ENCODE measurements at places on chromosomes 3 and 15.

DNA sequence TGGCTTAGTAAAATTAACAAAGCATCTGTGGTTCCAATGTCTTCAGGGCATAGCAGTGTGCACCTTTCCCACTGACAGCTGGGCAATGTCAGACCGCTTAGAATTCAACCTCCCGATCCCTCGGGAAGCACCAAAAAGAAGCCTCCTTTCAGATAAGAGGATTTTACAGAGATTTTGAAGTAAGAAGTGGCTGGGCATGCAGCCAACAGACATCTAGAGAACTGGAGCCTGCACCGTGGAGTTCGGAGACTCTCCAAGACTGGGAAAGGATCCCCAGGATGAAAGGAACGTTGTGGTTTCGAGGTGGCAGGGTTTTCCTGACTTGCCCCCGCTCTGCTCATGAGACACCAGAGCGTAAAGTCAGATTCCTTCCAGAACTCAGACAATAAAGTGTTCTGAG lies 5.3 kb downstream of the FAM174B start:
- DNase-seq = no peak

DNA sequence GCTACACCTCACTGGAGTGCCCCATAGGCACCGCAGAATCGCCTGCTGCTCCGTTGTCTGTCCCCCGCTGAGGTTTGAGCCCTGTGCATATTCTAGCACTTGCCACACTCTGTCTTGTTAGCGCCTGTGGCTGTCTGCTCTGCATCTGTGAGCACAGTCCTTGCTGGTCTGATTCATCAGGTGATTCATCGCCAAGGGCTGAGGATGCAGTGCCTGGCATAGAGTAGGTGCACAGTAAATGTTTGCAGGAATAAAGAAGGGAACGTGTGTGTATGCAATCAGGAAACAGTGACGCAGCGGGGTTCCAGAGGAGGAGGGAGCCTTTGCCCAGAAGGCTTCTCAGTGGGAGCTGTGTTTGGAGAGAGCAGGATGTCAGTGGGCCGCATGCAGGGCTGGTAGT lies 124.0 kb upstream of the PLXNA1 start:
- peak; percentile 48 for DNase-seq

- no peak for DNase-seq
These were observed 7.5 kb downstream of the OXTR start for GRCh38 chr3:8761866-8762265.

DNA sequence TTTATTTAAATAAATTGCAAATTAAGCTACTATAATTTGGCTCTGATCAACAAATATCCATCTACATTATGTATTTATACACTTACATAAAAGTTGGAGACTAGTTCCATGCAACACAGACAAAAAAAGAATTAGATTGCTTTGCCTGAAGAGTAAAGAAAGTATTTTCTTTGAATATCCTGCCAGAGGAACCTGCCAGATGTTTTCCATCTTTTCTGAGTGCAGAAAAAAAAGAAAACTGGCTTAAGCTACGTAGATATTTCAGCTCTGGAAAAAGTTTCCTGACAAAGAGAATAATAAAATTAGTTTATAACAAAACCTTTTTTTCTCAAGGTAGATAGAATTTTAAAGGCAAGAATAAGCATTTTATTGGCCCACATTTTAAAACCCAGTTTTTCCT lies 607.5 kb upstream of the NAALADL2 start:
- DNase-seq = no peak

DNA sequence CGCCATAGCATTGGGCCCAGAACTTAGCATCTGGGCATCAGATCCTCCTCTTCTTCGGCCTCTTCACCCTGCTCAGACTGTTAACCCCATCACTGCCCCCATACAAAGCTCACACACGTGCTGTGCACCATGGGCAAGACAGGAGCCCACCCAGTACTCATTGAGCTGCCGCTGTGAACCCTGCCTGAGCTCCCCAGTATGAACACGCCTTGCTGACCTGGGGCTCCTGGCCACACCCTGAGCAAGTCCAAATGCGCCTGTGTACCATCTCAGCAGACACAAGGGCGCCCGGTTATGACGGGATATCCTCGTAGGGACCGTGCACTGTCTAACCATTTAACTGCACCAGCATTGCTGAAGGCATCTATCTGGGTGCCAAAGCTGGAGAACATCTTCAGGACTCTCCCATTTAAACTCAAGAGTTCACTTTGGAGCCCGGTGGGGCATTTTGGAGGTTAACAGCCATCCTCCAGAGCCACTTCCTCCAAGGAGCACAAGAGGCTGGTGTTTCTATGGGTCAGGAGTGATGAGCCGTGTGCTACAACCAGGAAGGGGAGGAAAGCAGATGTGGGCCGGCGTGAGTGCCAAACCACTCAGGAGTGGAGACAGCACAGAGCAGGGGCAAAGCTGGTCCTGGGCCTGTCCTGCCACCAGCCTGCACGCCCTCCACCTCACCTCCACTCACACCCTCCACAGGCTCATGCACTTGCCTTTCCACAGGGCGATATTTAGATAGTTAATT lies 12.1 kb downstream of the PRR23E start:
- DNase-seq = no peak

DNA sequence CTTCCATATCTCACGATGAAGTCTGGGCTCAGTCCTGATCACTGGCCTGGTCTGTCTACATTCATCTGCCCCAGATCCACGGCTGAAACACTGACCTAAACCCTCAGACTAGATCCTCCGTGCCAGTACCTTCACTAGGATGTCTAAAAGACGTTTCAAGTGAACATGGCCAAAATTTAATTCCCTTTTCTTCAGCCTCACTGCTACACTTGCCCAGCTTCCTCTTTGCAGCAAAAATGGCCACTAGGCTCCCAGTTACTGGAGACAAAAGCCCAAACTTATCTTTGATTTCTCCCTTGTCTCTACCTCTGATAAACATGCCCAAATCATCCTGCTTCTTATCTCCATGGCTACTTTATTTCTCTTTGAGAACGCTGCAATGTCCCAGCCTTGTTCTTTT lies 1.7 kb downstream of the RASSF1 start:
- no peak for DNase-seq

DNA sequence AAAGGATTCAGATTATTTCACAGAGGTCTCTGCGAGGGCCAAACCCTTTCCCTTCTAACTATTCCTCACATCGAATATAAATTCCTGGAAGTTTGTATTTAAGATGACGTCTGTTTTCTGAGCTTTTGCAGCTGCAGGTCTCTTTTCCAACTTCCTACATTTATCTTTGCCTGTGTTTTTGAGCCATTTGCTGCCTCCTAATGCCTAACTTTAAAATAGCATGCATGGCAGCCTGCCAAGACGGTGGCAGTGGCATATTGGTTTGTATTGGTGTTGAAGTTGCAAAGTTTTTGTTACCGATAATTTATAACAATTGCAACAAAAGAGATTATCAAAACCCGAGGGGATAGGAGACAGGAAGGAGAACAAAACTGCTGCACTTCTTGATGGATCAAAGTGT lies 187.1 kb upstream of the DNAJC19 start:
- DNase-seq = no peak

- no peak for DNase-seq
These were observed 46.4 kb downstream of the TIPARP start for GRCh38 chr3:156720826-156721225.

GRCh38 chr3:113039546-113039945 lies 48.8 kb downstream of the GTPBP8 start:
- no peak for DNase-seq

- DNase-seq = no peak
These were observed 20.8 kb downstream of the STAG1 start for GRCh38 chr3:136731274-136731884.

DNA sequence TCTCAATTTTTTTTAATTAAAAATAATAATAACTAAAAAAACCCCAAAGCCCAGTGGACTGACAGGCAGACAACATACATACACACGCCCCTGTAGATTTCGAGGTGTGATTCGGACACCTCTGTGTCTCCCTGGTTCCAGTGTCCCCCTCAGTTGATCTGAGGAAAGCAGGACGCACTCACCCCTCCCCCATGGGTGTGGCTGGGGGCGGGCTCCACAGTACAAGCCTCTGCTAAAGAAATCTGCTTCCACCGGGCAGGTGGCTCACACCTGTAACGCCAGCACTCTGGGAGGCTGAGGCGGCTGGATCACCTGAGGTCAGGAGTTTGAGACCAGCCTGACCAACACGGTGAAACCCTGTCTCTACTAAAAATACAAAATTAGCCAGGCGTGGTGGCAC lies 33.8 kb upstream of the BLM start:
- DNase-seq = no peak

- DNase-seq = no peak
These were observed 63.7 kb downstream of the CORO2B start for GRCh38 chr15:68642491-68642845.

DNA sequence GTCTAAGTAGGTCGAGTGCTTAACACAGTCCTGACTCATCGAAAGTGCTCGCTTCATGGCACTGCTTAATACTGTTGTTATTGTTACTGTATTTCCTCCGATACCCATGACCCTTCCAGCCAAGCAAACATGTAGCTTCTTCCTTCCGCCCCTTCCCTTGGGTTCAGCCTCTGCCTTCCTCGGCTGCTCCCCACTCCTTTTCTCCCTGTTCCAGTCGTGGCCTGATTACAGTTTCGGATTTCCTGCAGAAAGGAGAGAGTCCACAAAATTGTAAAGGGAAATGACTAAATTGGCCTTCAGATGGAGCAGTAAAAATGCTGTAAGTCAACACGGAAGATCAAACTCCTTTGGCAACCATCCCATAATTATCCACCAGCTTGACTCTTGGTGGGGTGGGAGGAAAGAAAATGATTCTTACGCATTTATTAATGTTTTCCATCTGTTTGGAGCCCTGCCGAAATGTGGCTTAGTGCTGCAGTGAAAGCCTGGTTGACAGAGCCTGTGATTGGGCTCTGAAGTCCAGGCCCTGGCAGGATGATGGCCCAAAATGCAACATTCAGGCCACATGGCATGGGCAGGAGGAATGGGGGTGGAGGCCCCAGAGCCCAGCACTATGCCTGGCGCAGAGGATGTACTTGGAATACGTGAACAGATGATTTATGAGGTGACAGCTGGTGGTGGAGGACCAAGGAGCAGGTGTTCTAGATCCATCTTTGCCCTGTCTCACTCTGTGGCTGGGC lies 37.6 kb downstream of the FAM3D start:
- DNase-seq = no peak

GRCh38 chr3:38552364-38552763 lies 56.2 kb downstream of the EXOG start:
- no peak for DNase-seq

GRCh38 chr3:32817558-32818228 lies at the start of gene TRIM71:
Gene TRIM71 (plus strand): TSS chr3:32817997. CDS start chr3:32818081, 84 bp downstream.
- no peak for DNase-seq

DNA sequence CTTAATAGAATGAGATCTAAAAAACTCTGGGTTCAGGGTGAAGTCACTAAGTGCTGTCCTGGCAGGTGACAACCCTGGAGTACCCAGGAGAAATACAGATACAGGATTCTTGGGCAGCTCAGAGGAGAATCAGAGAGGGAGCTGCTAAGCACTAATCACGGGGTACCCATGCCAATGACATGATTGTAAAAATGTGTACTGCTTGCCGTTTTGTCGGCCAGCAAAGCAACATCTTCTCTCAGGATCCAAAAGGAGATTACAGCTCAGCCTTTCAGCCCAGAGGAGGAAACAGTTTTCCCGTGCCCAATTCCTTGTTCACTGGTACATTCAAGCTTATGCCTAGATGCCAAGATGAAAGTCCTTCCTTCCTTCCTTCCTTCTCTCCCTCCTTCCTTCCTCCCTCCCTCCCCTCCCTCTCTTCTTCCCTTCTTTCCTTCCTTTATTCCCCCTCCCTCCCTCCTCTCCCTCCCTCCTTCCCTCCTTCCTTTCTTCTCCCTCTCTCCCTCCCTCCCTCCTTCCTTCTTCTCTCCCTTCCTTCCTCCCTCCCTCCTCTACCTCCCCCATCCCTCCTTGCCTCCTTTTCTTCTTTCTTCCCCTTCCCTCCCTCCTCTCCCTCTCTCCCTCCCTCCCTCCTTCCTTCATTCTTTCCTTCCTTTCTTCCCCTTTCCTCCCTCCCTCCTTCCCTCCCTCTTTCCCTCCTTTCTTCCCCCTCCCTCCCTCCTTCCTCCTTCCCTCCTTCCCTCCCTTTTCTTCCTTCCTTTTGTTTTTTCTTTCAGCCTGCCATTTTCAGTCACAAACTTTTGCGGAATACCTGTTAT lies 4.1 kb upstream of the MINAR1 start:
- no peak for DNase-seq

DNA sequence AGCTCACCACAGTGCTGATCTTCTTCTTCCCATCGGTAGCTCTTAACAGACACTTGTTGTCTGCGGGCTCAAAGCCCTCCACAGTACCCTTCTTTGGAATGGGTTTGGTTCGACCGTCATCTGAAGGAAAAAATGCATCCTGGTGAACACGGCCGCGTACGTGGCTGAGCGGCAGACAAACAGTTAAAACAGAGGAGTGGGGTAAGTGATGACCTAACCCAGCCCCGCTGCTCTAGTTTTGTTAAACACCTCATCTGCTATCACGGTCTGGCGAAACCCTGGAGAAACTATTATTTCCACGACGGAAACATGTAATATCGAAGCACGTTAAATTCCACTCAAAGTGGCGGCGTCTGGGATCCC lies 725 bp downstream of the SRP14 start:
- DNase-seq = no peak

DNA sequence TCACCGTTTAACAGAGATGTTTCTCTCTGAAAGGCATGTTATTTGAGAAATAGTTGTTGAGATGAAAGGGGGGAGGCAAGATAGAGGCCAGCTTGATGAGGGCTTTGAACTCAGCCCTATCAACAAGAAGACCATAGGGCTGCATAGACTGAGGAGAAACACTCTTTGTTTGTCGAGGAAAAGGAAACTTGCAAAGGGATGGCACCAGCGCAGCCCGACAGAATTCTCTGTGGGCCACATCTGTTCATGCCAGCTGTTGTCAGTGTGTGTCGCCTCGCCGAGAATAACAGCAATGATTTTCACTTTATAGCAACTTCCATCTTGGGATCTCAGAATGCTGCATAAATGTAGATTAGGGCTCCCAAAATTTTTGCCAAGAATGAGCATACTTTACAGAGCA lies 478.3 kb upstream of the TPRG1 start:
- DNase-seq = no peak

GRCh38 chr15:69225355-69226022 lies 65.1 kb downstream of the GLCE start:
- no peak for DNase-seq

DNA sequence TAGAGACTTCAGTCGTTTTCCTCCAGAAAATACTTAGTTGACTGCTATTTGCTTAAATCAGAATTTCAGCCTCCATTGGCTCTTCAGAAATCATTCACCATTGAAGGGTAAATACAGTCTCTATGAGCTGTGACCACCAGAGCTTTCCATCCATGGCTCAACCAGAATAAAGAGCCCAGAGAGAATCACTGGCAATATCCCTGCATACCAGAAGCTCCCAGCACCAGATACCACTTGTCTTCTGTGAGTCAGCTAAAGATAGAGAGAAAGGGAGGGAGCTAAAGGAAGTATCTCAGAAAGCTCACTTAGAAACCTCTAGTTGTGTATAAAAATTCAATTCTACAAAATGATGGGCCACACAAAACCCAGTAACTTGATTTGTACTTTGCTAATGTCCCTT lies 115.2 kb upstream of the TMCO5A start:
- no peak for DNase-seq

- no peak for DNase-seq
These were observed 188.5 kb downstream of the ALCAM start for GRCh38 chr3:105555206-105555605.

- DNase-seq = no peak
These were observed 271.2 kb upstream of the CTDSPL start for GRCh38 chr3:37590328-37591079.

- DNase-seq = no peak
These were observed 156.3 kb downstream of the MEX3B start for GRCh38 chr15:81889485-81889881.
